ENCODE measurements at places on chromosomes 3 and 15.
A peak's percentile ranks its signal among the peaks of the same experiment; 100 is the strongest.

DNA sequence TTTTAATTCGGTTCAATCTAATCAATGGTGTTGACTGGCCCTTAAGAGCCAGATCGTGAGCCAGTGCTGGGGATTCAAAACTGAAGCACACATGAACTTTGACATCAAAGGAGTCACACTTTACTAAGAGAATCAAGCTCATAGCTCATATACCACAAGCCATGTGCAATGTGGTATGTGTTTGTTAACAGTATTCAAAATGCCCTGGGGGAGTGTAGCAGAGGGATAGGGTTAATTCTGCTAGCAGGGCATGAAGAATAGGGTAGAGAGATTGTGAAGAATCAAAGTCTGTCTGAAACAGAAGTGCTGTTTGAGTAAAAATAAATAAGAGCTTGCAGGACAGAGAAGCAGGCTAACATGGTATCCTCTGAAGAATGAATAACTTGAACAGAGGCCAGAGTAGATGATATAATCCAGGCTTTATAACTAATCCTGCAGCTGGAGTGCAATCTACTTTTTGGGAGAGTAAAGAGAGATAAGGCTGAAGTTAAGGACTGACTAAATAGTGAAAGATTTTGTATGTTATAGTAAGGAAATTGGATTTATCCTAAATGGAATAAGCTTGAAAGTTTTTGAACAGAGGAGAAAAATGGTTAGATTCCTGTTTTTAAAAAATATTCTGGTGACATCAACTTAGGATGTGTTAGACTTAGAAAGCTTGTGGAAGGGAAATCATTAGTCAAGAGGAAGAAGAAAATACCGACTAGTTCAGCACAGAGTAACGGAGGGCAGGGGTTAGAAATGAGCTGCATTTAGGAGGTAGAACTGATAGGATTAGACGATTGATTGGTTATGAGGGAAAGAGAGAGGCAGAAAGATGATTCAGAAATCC lies 292.0 kb downstream of the NFKBIZ start:
- H3K36me3 ChIP-seq, result no peaks in the 10 kb centered on the region
- no peaks in the 10 kb centered on the region for H3K4me1 ChIP-seq
- no peak for DNase-seq

DNA sequence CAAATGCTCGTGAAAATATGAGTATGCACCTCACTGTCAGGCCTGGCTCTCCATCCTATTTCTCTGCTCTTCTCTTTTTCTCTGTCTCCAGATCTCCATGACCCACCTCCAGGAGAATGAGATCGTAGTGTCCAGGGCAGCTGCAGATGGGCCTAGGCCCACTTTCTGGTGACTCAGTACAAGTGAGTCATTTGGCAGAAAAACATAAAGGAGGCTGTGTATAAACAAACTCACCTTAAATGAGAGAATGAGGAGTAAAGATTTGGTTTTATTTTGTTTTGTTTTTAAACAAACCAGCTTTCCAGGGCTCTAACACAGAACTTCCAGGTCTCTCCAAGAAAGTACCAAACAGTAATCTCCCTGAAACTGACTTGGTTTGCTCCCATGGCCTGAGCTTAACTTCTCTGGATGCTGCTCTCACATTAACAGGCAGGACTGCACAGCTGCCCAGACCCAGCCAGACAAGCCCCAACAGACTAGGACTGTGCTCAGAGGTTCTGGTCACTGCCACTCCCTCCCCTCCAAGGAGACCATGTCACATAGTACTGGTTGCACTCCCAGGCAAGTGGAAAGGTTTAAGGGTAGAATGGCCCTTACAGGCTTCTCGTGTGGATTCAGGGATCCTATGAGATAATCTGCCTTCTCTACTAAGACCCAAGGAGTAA lies 1.5 kb upstream of the HEG1 start:
- no peaks in the 10 kb centered on the region for H3K36me3 ChIP-seq
- no peak for DNase-seq
- no peak overlapping the region for H3K4me3 ChIP-seq
- no peaks in the 10 kb centered on the region for H3K4me1 ChIP-seq
- no peaks in the 10 kb centered on the region for H3K27me3 ChIP-seq
- H3K27ac ChIP-seq, result no peak overlapping the region

GRCh38 chr3:193225302-193226125 lies 15.5 kb upstream of the PLAAT1 start:
- H3K4me1 ChIP-seq, result no peaks in the 10 kb centered on the region
- no peaks in the 10 kb centered on the region for H3K36me3 ChIP-seq
- H3K4me3 ChIP-seq, result no peak overlapping the region
- no peaks in the 10 kb centered on the region for H3K27me3 ChIP-seq
- no peak for DNase-seq
- no peak overlapping the region for H3K27ac ChIP-seq

DNA sequence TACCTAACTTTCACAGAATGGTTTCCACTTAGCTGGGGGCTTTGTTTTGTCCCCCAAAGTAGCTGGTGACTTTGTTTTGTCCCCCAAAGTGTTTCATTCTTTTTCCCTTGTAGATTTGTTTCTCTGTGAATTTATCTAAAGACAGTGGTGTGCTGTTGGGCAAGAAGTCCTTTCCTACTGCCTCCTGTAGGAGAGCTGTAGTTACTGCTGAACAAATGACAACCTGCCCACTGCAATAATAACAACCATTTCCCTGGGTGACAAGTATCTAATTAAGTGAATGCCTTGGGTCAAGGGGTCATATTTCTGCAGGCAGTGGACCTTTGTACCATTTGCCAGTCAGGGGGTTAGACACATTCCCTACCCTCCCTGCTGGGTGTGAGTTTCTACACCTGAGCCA lies 125.4 kb upstream of the BFSP2 start:
- H3K4me3 ChIP-seq, result no peak overlapping the region
- H3K36me3 ChIP-seq, result no peaks in the 10 kb centered on the region
- H3K4me1 ChIP-seq, result no peaks in the 10 kb centered on the region

DNA sequence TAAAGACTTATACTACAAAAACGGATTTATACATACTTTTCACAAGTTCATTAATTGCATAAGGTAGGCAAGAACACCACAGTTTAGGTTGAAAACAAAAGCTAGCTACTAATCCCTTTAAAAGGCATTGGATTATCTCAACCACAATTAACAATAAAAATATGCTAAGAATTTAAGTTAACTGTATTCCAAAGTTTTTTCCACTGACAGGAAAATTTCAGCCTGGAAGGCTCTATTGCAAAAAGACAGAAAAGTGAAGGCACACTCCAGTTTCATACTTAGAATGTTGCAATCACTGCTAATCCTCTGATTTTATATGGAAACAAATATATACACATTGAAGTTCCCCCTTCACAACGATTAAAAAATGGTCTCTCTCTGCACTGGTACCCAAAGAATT lies 71.5 kb downstream of the TJP1 start:
- no peak for DNase-seq
- H3K27ac ChIP-seq, result no peak overlapping the region
- peaks cover 14% of the 10 kb centered on the region for H3K27me3 ChIP-seq
- no peaks in the 10 kb centered on the region for H3K4me1 ChIP-seq
- H3K4me3 ChIP-seq, result no peak overlapping the region
- no peaks in the 10 kb centered on the region for H3K36me3 ChIP-seq

- DNase-seq, result no peak
- H3K4me1 ChIP-seq, result no peaks in the 10 kb centered on the region
- no peaks in the 10 kb centered on the region for H3K36me3 ChIP-seq
- no peaks in the 10 kb centered on the region for H3K27me3 ChIP-seq
Observed at GRCh38 chr3:149316437-149316836, 17.0 kb downstream of the TM4SF18 start.

DNA sequence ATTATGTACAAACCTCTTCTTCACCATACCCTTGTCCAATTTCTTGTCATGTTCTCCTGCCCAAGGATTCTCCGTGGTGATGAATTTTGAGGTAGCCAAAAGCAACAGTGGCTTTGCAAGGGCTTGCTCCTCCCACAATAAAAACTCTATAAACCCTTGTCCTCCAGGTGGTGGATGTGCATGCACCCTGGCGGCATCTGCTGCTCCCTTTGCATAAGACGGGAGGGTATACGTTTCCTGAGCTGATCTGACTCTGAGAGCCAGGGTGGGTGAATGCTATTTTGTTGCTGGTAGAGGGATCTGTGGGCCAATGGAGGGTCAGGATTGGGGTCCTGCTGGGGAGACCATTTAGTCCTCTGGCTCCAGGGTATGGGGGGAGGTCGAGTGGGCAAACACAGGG lies 5.4 kb downstream of the DNAH1 start:
- no peak overlapping the region for H3K27ac ChIP-seq
- H3K27me3 ChIP-seq, result no peaks in the 10 kb centered on the region
- DNase-seq, result no peak

DNA sequence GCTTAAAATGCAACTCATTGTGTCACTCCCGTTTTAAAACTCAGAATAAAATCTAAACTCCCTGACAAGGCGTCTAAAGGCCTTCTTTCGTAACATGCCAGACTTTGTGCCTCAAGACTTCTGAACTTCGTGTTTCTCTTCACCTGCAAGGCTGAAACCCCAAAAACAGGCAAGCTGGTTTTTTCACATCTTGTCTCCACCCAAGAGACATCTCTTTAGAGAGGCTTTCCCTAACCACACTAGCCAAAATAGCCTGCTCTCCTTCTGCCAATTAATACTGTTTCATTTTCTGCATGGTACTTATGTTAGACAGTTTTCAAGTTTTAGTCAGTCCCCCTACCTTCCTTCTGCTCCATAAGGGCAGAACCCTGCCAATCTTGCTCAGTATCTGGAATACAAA lies 41.6 kb downstream of the RAF1 start:
- H3K36me3 ChIP-seq, result peaks cover 9% of the 10 kb centered on the region
- H3K27ac ChIP-seq, result no peak overlapping the region
- no peak overlapping the region for H3K4me3 ChIP-seq
- H3K4me1 ChIP-seq, result peaks cover 13% of the 10 kb centered on the region
- no peaks in the 10 kb centered on the region for H3K27me3 ChIP-seq

GRCh38 chr3:149589332-149589731 lies 68.5 kb downstream of the WWTR1 start:
- DNase-seq, result no peak
- H3K36me3 ChIP-seq, result no peaks in the 10 kb centered on the region
- no peak overlapping the region for H3K27ac ChIP-seq
- no peaks in the 10 kb centered on the region for H3K27me3 ChIP-seq

DNA sequence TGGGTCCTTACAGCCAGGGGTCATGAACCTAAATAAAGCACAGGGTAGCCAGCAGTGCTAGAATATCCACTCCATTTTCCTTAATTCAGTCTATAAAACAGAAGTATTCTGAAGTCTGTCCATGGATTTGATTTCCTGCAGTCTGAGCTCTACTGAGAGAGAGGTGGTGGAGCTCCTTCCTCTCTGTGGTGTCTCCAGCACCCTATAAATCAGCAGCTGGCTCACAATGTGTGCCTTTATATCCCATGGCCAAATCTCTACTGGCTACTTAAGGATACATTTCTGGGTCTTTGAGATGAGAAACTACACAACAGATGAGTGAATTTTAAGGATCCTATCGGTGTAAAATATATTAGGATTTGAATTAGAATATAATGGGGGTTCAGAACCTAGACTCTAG lies 339.9 kb upstream of the RBMS3 start:
- H3K27ac ChIP-seq, result no peak overlapping the region
- DNase-seq, result no peak
- H3K27me3 ChIP-seq, result no peaks in the 10 kb centered on the region
- no peaks in the 10 kb centered on the region for H3K4me1 ChIP-seq

DNA sequence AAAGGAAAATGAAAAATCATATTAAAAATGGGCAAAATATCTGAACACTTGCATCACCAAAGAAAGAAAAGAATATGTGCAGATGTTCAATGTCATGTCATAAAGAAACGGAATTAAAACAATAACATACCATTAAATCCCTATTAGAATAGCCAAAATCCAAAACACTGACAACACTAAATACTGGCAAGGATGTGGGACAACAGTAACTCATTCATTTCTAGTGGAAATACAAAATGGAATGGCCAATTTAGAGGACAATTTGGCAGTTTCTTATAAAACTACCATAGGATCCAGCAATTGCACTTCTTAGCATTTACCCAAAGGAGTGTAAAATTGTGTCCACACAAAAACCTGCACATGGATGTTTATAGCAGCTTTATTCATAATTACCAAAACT lies 542.5 kb upstream of the UBE2E2 start:
- no peaks in the 10 kb centered on the region for H3K36me3 ChIP-seq
- no peaks in the 10 kb centered on the region for H3K4me1 ChIP-seq
- H3K27me3 ChIP-seq, result no peaks in the 10 kb centered on the region

GRCh38 chr3:28698706-28699105 lies 350.1 kb upstream of the AZI2 start:
- H3K4me3 ChIP-seq, result no peak overlapping the region
- H3K4me1 ChIP-seq, result no peaks in the 10 kb centered on the region
- no peaks in the 10 kb centered on the region for H3K27me3 ChIP-seq
- no peak overlapping the region for H3K27ac ChIP-seq
- H3K36me3 ChIP-seq, result no peaks in the 10 kb centered on the region

DNA sequence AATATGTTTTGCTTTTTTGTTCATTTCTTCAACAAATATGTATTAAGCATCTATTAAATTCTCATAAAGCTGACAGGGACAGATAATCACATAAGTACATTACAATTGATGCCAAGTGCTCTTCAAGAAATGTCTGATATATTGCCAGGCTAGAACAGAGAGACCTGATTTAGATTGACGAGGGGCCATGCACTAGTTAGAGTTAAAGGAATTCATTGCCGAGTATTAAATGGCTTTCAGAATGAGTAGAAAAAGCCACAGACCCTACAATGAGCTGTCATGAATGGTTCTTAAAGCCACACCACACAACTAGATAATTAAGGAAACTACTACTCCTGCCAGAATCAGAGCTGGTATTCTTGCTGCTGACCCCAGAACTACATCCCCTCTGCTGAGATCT lies 250.2 kb upstream of the MME start:
- no peak for DNase-seq
- H3K27me3 ChIP-seq, result no peaks in the 10 kb centered on the region
- H3K4me1 ChIP-seq, result no peaks in the 10 kb centered on the region
- H3K27ac ChIP-seq, result no peak overlapping the region
- no peaks in the 10 kb centered on the region for H3K36me3 ChIP-seq

DNA sequence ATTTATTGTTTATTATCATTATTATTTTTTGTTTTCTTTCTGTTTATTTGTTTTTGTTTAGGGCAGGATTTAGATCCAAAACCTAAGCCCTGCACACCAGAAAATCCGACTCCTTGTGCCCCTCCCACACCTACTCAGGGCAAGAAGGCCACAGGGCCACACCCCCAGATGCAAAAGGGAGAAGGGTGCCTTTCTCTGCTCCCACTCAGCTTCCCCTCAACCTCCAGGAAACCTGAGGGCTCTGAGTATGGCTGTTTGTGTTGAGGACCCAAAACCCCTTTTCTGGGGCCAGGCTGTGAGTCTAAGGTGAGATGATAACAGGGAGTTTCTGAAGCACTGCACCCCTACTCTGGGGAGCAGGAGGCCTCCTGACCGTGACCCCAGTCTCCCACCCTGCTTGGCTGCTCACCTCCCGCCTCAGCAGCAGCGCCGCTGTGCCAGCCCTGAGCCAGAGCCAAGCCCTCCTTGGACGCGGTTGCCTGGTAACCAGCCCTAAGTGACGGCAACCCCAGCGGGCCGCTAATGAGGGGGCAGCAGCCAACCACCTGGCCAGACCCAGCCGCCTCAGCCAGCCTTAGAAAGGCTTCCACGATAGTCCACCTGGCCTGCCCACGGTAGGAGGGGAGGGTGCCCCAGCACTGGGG lies 6.4 kb upstream of the C15orf39 start:
- H3K36me3 ChIP-seq, result no peaks in the 10 kb centered on the region
- H3K27me3 ChIP-seq, result no peaks in the 10 kb centered on the region
- peaks cover 45% of the 10 kb centered on the region for H3K4me1 ChIP-seq
- peak; percentile 55 for DNase-seq
- no peak overlapping the region for H3K27ac ChIP-seq
